MG63 (cell line): ENCODE measurements at places on chromosomes 11 and 22. TPM values are rescaled to one million over a fixed set of nuclear protein-coding genes. Genes with fewer than 3 reads are reported as not detected.

Gene NOL12
- total RNA-seq, result 61.0 and 111 TPM in 2 replicates

Gene NEFH
- not detected in 2 replicates for total RNA-seq

Gene TENM4
- total RNA-seq, result not detected in 2 replicates

Gene SPDYC
- not detected in 2 replicates for total RNA-seq

Gene DEFB131B
- not detected in 2 replicates for total RNA-seq

Gene PTGDR2
- not detected in 2 replicates for total RNA-seq

Gene GRAMD1B
- total RNA-seq, result not detected in 2 replicates

Gene INS
- total RNA-seq, result not detected in 2 replicates

Gene PANX3
- not detected in 2 replicates for total RNA-seq

Gene MMP8
- total RNA-seq, result not detected in 2 replicates

Gene OR5AP2
- not detected in 2 replicates for total RNA-seq

Gene TP53I11
- total RNA-seq, result 25.3 and 43.3 TPM in 2 replicates

Gene SERHL2
- 0.20 and 1.9 TPM in 2 replicates for total RNA-seq

Gene UBE2L3
- 35.8 and 37.1 TPM in 2 replicates for total RNA-seq

Gene OR51B2
- not detected in 2 replicates for total RNA-seq

Gene OR52A1
- total RNA-seq, result not detected in 2 replicates

Gene SPON1
- not detected in 2 replicates for total RNA-seq

Gene ALX4
- total RNA-seq, result 0.16 TPM in 1 of 2 replicates, not detected in the other

Gene PLEKHA7
- not detected in 2 replicates for total RNA-seq

Gene DDTL
- 4.7 and 6.6 TPM in 2 replicates for total RNA-seq

Gene OR51T1
- not detected in 2 replicates for total RNA-seq

Gene RASSF10
- not detected in 2 replicates for total RNA-seq

Gene MS4A6E
- total RNA-seq, result not detected in 2 replicates

Gene SLC5A12
- not detected in 2 replicates for total RNA-seq

Gene IL10RA
- 1.3 TPM in 1 of 2 replicates, not detected in the other for total RNA-seq

Gene MS4A3
- total RNA-seq, result not detected in 2 replicates

Gene NPTXR
- total RNA-seq, result 0.76 and 1.8 TPM in 2 replicates

Gene IPO7
- total RNA-seq, result 115 and 285 TPM in 2 replicates

Gene RIMBP3C
- 0.30 and 0.49 TPM in 2 replicates for total RNA-seq

Gene CARD16
- total RNA-seq, result 0.30 TPM in 1 of 2 replicates, not detected in the other

Gene P2RX3
- total RNA-seq, result not detected in 2 replicates

Gene OPCML
- not detected in 2 replicates for total RNA-seq

Gene LARGE2
- total RNA-seq, result not detected in 2 replicates

Gene ANO5
- total RNA-seq, result not detected in 2 replicates

Gene BRSK2
- total RNA-seq, result 4.7 and 6.9 TPM in 2 replicates

Gene OR8G1
- not detected in 2 replicates for total RNA-seq

Gene RBM14
- total RNA-seq, result 19.9 and 27.4 TPM in 2 replicates

Gene SCUBE2
- 0.59 TPM in 1 of 2 replicates, not detected in the other for total RNA-seq

Gene CBX7
- total RNA-seq, result 7.9 and 13.6 TPM in 2 replicates

Gene ROBO3
- 19.3 and 21.5 TPM in 2 replicates for total RNA-seq
